ENCODE measurements at places on chromosomes 11 and 22.
A peak's percentile ranks its signal among the peaks of the same experiment; 100 is the strongest.

GRCh38 chr22:21710156-21710555 lies 25.4 kb downstream of the YPEL1 start:
- no peak for DNase-seq

GRCh38 chr11:8243458-8243857 lies 20.2 kb downstream of the LMO1 start:
- no peak for DNase-seq

DNA sequence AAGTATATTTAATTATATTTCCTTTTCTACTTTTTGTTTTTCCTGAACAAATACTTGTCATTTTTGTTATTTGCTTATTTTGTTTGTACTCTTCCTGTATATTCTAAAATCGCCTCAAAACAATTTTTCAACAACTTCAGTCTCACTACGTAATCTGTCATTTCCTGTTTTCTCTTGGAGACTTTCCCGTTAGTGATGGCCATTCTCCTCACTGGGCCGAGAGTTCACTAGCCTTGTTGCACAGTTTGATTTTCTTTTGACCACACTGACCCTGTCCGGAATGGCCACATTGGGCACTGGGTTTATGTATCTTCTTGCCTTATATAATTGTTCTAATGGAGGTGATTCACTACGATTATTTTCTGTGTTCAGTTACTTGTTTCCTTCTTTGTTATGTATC lies 726.1 kb downstream of the FAM181B start:
- no peak for DNase-seq

DNA sequence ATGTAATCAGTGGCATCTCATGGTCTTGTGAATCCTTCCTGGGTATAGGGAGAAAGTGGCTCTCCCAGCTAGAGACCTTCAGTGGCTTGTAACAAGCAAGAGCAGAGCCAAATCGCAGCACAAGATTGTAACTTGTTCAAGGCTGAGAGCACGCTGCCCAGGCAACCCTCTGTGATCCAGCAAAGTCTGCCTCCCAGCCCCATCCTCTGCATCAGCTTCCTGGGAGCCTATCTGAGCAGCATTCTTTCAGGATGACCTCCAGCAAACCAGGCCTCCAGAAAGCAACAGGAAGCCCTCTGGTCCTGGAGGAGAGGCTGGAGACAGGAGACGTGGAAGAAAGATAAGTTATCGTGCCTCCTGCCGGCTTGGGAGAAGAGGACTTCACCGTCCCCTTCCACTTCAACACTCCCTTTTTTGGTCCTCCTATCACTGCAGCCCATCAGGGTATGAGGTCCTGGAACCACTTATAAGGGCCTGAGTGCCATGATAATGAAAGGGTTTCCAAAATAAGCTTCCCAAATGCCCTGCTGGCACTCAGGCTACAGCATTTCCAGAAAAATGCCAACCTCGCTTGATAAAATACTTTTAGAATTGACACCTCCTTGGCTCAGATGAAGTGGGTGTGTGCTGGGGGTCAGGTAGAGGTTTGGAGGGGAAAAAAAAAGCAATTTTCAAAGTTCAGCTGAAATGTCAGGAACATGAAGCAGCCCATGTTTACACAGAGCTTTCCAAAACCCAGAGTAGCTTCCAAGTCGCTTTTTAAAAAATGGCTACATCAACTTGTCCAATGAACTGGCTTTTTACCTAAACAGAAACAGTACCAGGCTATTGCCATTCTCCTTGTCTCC lies 80.2 kb downstream of the PLEKHA7 start:
- DNase-seq: no peak

DNA sequence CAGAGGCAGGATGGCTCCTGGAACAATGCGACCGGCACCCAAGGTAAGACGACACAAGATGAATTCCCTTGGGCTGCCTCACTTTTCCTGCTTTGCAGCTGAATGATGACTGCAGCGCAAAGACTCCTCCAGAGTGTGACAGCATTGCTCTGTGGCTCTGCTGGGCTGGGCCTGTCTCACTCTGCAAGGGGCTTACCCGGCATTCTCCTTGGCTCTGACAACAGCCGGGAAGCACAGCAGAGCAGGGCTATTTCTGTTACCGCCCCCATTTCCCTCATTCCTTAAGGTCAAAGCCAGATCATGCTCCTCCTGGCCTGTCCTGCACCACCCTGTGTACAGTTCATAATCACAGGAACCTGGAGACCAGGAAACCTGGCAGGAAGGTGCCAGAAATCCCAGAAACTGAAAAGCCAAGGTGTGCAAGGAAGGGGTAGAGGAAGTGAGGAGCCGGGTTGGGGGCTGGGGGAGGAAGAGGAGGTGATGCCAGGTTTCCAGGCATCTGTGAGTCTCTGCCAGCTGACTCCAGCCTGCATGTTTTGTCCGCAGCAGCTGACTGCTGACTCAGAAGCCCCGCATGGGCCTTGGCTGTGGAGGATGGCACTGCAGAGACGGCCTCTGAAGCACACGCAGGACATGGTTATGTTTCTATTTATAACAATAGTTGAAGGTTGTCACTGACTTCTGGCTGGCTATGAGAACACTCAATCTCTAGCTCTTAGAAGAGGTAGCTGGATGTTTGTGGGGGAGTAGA lies 113.6 kb downstream of the MICAL3 start:
- DNase-seq: peak; percentile 61
